OCI-LY7 (cell line): ENCODE measurements at places on chromosomes 7 and 10.

DNA sequence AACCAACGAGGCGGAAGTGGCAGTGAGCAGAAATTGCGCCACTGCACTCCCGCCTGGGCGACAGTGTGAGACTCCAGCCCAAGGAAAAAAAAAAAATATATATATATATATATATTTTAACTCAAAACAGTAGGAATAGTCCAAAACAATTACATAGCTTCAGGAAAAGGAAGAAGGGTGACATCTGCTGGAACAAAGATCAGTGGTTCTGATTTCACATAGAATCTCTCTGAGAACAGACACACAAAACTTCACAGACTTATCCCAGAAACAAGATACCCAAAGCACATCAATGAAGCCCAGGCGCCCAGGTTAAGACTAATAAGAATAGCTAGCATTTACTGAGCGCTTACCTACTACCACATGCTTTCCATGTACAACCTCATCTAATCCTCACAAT lies 45.0 kb downstream of the DNMBP start:
- no peak for DNase-seq

DNA sequence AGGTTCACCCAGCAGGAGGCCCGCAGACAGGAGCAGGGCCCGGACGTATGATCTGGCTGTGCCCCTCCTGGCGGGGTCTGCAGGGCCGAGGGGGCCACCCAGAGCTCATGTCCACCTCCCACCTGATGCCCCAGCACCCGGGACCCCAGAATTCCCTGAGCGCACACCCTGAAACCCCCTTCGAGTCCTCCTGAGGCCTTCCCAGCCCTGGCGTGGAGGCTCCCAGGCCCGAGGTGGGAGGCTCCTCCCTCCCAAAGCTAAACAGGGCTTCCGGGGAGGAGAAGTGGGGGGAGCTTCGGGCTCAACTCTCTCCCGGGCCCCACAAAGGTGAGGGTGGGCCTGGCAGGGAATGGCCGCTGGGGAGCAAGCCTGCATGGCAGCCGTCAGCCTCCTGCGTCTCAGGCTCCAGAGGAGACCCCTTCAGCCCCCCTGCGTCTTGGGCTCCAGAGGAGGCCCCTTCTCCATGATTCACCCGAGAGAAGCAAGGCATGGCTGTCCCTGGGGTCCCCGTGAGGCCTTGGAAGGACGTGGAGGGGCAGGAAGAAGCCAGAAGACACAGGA lies 30.2 kb downstream of the MICALL2 start:
- no peak for DNase-seq

DNA sequence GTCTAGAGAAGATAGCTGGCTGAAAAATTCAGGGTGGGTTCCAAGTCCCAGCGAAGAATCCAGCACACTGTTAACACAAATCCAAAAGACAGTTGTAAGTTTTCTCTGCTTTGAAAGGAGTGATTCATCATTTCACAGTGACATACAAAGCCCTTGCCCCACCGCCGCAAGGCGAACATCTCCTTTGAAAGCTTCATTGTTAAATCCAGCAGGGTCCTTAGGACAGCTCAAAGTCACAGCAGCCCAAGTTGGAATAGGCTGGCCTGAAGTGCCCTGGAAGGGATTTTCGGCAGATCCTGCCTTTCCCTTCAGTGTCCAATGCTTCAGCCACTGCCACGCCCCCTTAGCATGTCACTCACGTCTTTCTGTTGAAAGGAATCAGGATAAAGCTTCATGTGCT lies 526.1 kb downstream of the CALN1 start:
- DNase-seq, result no peak

GRCh38 chr7:130207033-130207432 lies 627 bp upstream of the SSMEM1 start:
- DNase-seq, result no peak

DNA sequence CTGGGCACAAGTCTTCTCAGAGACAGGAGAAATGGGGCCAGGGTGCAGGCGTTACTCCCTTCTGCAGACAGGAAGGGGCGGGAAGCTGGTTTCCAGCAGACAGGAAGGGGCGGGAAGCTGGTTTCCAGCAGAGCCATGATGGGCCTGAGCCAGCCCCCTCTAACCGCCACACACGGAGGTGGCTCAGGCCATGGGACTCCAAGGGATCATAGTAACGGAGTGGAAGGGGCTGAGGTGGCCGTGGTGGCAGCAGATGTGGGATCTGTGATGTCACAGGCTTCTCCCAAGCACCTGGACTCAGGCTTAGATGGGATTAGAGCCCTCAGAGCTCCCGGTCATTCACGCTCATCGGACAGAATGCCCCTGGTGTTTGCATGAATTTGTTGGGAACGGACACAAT lies 177.8 kb downstream of the USP6NL start:
- DNase-seq, result no peak

- DNase-seq, result no peak
These were observed 39.0 kb upstream of the IFRD1 start for GRCh38 chr7:112411186-112411795.

- no peak for DNase-seq
These were observed at the start of gene GIMAP6 for GRCh38 chr7:150631866-150632864. Gene GIMAP6 (minus strand): TSS chr7:150632385. CDS start chr7:150630142, 2,243 bp downstream.

GRCh38 chr10:131431978-131432690 lies 120.6 kb upstream of the TCERG1L start:
- DNase-seq, result no peak

- DNase-seq, result no peak
These were observed 31.7 kb upstream of the CNPY1 start for GRCh38 chr7:155578016-155578415.

- DNase-seq, result no peak
These were observed 509 bp downstream of the AHR start for GRCh38 chr7:17298840-17299482.

DNA sequence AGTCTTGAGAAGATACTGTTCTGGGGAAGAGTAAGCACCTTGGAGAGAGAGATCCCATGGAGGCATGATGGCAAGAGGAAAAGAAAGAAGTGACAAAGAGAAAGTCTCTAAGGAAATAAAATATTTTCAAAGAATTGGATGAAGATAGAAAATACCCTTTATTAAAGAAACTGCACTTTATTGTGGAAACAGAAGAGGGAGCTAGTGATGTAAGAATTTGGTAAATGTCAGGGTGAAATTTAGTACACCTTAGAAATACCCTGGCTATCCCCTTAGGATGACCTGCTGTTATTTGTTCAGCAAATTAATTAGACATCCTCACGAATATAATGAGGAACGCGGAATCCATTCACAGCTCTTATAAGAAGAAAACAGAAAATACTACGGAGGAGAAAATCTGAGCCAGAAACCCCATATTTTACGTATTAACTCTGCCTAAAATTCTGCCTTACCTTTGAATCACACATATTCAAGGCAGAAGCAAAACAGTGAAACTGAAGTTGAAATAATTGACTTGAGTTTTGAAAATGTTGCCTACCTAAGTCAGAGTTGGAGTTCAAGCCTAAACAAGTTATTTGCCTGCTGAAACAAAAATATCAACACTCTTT lies 90.7 kb downstream of the TFPI2 start:
- peak; percentile 29 for DNase-seq

- no peak for DNase-seq
These were observed 112.0 kb downstream of the NT5C2 start for GRCh38 chr10:103080891-103081581.

DNA sequence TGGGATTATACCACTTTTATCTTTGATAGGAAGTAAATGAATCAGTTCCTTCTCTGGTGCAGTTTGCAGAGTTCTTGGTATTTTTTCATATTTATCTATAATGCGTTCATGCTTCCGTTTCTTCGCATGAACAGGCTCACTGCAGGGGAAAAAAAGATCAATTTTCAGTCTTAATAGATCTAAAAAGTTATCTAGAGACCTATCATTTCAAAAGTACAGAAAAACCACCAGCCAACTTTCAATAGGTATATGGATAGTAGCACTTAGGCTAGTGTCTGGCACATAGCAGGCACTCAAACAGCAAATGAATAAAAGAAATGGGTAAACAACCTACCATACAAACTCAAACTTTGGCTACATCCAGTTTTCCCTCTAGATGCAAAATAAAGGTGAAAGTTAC lies 5.5 kb downstream of the NOC3L start:
- DNase-seq, result no peak

DNA sequence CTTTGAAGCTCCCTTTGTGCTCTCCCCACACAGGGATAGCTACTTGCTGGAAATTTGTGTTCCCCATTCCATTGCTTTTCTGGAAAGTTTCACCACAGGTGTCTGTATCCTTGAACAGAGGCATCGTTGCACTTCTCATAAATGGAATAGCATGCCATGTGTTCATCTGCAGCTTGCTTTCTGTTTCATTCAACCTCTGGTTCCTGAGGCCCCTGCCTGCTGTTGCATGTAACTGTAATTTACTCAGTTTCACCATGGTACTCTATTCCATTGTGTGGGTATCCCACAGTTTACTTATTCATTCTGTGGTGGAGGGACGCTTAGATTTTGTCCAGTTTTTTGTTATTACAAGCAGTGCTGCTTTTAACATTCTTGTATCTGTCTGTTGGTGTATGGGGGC lies 32.0 kb downstream of the EEPD1 start:
- DNase-seq, result no peak

GRCh38 chr10:103595933-103596726 lies 102.6 kb downstream of the NEURL1 start:
- DNase-seq, result no peak

DNA sequence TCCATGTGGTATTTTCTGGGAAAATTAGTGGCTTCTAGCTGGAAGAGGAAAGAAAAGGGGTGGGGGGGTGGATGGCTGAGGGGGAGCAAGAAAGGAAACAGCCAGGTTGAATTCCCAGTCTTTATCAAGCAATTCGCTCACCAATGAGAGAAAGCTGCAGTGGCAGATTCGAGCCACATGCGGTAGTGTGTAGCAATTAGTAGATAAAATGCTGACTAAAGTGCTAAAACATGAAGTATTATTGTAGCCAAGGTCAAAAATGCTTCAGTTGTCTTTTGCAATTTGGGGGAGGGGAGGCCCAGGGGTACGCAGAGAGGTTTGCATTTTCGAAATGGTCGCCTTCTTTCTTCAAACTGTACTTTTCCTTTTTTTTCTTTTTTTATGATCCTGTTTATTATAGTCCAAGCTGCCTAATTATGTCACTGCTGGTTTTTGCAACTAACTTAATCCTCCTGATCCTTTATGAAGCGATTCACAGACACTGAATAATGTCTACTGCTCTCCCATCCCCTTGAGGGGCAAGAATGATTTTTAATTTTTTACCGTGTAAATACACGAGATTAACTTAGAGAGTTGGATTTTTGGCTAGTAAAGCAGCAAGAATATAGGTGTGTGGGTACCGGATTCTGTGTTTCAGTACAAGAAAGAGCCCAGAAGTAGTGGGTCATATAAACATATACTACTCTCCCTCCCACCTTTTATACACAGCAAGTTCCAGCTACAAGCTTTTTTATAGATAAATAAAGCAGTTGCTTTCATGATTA lies 3.6 kb upstream of the ARID5B start:
- DNase-seq, result peak; percentile 73

DNA sequence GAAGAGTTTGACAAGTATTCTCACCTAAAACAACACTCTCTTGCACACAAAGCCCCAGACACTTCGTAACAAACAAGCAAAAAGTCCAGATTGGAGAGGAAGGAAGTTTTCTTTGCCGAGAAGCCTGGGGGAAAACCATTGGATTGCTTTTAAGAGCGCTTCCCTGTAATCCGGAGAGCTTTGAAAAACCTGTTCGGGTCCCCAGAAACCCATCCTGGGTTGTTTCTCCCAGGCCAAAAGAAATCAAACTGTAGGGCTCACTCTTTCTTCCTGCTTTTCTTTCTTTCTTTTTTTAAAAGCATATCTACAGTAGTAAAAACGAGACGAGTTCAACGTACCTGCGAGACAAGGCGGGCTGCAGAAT lies 655 bp downstream of the SP8 start:
- DNase-seq, result no peak

DNA sequence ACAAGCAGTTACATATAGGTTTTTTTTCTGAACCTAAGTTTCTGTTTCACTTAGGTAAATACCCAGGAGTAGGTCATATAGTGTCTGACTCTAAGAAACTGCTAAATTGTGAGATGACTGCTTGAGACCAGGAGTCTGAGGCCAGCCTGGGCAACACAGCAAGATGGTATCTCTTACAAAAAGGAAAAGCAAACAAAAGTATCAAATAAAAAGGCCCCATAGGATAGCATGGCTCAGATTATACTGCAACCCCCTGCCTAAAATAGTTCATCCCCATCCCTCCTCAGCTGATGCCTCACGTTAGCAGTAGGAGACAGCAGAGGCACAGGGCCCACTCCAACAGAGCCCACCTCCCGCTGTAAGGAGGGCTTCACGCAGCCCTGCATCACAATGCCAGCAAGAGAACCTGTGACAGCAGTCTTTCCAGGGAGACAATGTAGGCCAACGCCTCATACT lies 90.3 kb downstream of the SRPK2 start:
- DNase-seq, result no peak

GRCh38 chr10:116504786-116505185 lies 40.9 kb upstream of the PNLIP start:
- no peak for DNase-seq

DNA sequence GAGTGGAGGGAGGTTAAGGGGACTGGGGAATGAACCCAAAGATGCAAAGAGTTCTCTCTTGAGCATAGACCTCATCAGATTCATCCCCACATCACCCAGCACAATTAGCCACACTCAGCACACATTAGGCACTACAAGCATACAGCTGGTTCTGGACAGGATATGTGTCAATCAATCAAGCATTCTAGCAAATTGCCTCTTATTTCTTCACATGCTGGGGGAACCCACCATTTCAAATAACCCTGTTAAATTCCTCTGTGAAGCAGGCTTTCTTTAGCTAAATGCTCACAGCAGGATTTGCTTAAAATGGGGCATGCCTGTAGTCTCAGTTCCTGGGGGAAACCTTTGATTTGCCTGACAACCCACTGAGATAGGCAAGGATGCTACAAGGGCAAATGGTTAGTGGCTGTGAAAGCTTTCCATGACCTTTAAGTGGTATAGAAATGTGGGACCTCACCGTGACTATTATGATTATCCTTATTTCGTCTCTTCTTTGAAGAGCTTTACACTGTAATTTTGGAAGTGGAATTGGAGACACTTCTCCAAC lies 193.4 kb upstream of the ZMIZ1 start:
- no peak for DNase-seq

- peak; percentile 12 for DNase-seq
These were observed 1.1 kb upstream of the HOXA1 start for GRCh38 chr7:27096768-27097514.

GRCh38 chr10:117652228-117653169 lies 110.0 kb downstream of the EMX2 start:
- no peak for DNase-seq

DNA sequence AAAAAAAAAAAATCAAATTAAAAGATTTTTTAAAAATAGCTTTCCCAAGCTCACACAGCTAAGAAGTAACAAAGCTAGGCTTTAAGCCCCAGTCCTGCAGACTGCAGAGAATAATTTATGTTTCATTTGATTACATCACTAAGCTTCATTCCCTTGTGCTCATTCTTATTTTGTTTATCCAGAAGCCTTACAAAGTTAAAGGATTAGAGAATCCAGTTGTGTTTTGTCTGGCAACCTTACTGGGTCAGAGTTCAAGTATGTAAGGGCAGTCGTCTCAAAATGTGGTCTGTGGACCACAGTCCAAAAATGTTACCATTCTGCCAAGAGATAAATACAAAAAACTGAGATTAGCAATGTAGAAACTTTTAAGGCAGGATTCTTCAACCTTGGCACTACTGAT lies 32.1 kb upstream of the EZH2 start:
- no peak for DNase-seq
